ENCODE measurements at places on chromosomes 13 and 19.

DNA sequence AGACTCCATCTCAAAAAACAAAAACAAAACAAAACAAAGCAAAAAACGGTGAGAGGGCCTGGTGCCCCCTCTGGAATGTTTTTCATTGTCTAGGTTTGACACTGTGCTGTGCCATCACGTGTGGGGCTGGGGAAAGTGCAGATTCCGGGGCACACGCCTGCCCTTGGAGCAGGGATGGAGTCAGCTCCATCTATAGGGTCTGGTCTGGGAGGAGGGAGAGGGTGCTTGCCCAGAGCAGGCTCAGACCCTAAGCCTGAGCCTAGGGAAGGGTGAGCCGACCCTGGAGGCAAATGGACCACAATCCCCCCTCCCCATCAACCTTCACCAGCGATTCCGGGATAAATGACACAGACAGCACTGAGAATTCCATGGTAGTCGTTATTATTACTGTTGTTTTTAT is 10.9 kb upstream of the ZBTB32 start:
- no peak for DNase-seq

- DNase-seq = no peak
These were observed 28.0 kb downstream of the CYP4F2 start for GRCh38 chr19:15869873-15870272.

GRCh38 chr13:99357941-99358340 is 50.7 kb upstream of the GPR183 start:
- no peak for DNase-seq

- no peak for DNase-seq
These were observed 174.4 kb downstream of the SLC7A1 start for GRCh38 chr13:29421118-29421517.

- peak; percentile 39 for DNase-seq
These were observed 807 bp downstream of the MISP3 start for GRCh38 chr19:14073261-14073924.

DNA sequence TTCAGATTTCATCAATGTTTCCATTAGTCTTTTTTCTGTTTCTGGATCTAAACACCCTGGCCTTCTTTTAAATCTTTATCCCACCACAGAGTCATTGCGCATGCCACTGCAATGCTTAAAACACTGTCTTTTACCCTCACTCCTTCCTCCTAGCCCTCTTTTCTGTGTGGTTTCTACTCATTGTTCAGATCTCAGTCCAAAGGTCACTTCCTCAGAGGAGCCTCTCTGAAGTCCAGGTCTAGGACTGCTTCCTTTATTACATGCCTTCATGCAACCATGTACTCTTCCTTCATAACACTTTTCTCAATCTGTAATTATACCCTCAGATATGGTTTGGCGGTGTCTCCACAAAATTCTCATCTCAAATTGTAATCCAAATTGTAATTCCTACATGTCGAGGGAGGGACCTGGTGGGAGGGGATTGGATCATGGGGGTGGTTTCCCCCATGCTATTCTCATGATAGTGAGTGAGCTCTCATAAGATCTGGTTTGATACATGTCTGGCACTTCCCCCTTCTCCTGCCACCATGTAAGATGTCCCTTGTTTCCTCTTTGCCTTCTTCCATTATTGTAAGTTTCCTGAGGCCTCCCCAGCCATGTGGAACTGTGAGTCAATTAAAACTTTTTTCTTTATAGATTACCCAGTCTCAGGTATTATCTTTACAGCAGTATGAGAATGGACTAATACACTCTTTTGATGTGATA is 808.9 kb downstream of the DIAPH3 start:
- DNase-seq = no peak

DNA sequence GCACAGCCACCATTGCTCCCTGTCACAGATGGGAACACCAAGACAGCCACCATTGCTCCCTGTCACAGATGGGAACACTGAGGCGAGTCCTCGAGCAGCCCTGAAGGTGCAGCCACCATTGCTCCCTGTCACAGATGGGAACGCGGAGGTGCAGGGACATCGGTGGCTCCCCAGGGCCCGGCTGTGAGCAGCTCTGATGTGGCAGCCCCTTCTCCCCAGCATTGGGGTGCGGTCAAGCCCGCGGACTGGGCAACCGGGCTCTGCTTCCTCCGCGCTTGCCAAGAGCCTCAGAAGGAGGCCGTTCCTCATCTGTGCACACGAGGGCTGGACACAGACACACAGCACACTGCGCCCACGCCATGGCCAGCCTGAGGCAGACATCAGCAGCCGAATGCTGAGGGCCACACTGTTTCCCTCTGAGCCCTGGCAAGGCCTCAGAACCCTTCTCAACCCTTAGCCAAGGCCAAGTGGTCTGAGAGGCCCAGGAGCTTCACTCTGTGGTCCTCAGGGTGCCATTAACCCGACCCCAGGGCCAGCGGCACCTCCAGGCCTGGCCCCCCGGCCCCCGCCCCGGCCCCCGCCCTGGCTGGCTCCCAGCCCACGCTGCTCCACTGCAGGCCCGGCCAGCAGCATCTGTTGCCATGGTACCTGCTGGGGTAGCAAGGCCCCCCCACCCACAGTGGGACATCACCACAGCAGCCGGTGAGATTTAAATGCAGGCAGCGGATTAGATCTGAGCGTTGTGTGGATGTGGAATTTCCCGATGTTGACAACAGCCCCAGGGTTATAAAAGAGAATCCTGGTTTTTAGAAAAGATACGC is 18.4 kb downstream of the C2CD4C start:
- no peak for DNase-seq

DNA sequence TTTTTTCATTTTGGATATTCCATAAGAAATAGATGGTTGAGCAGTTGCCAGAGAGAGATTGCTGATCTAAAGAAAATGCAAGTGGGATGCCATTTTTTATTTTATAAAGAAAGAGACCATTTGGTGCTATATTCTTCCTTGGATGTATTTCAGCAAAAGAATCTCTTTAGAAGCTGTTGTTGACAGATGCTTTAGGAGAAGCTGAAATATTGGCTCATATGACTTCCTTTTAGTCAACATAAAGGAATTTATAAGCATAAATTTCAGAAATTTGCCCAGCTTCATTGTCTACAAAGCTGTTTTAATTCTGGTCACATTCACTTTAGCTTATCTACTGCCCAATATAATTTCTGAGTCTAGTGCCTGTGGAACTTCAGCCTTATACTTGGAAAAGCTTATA is 36.9 kb downstream of the POLR1D start:
- DNase-seq = no peak

- no peak for DNase-seq
These were observed 87.1 kb upstream of the STK24 start for GRCh38 chr13:98664047-98664446.

DNA sequence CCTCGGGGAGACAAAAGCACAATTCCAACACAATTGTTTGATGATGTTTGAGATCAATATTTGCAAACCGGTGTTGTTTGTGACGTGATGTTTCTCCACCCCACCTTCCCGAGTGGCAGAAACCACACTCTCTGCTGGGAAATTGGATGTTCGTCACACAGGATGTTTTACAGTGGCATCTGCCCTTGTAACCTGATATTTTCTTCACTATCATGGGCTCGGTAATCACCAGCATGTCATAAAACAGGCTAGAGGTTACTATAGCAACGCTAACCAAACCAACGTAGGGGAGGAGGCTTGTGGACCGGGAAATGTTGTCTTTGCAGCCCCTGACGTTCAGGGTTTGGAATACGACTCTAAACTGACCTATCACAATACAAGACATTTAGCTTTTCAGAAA is 454.5 kb downstream of the IRS2 start:
- DNase-seq = no peak

DNA sequence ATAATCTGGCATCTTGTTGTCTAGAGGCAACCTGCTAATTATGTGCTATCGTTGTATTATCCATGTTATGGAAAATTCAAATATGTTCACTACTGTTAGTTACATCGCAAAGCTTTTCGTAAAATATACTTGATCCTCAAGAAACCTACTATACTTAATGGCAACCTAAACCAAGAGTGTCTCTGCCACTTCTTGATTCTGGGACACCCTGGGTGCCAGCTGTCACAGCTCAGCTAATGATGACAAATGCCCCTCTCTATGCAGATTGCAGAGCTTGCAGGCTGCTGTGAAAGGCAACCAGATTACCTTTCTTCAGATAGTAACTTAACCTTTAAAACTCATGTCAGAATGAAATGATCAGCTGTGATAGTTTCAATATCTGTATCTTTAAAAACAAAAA is 8.9 kb upstream of the MAB21L1 start:
- no peak for DNase-seq

DNA sequence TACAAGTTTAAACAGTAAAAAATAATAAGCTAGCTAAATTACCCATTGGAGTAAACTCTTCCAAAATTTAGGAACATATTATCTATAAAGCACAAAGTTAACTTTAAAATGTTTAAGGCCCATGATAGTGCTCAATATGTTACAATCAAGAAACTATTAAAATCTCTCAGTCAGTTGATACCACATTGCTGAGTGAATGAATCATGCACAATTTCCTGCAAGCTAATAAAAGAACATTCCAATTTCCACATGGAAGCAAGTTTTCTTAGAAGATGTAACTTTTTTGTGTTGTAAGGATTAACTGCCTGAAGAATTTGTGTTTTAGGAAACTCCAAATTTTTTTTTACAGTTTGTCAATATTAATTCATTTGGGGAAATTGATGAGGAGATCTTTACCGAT is 666.6 kb downstream of the SLITRK1 start:
- no peak for DNase-seq

- DNase-seq = no peak
These were observed 27.2 kb upstream of the CBY2 start for GRCh38 chr13:45674908-45675307.

- DNase-seq = no peak
These were observed 19.8 kb upstream of the ATP11A start for GRCh38 chr13:112669881-112670499.
